T-helper 1 cell (primary cell): ENCODE measurements at places on chromosomes 4 and X.

DNA sequence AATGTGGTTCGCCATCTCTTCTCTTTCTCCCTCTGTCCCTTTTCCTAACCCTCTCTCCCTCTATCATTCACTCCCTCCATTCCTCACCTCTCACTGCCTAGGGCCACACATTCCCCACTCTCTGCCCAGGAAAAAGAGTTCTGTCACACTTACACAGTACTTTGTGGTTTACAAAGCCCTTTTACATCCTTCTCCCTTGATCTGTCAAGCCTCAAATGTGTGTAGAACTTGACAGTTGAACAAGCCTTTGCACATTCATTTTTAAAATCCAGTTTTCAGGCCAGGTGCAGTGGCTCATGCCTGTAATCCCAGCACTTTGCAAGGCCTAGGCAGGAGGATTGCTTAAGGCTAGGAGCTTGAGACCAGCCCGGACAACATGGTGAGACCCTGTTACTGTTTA, 156.3 kb downstream of the VSIG4 start:
- DNase-seq, result no peak

- DNase-seq, result peak; percentile 78
These were observed at the start of gene ZNF518B for GRCh38 chr4:10457255-10457801. ZNF518B (minus strand) TSS chr4:10457426; CDS start chr4:10446328, 11,098 bp downstream.

- peak; percentile 57 for DNase-seq
These were observed 105.4 kb upstream of the TBC1D9 start for GRCh38 chr4:140861359-140862176.

- DNase-seq, result no peak
These were observed 91.1 kb upstream of the PGRMC2 start for GRCh38 chr4:128378668-128379067.

DNA sequence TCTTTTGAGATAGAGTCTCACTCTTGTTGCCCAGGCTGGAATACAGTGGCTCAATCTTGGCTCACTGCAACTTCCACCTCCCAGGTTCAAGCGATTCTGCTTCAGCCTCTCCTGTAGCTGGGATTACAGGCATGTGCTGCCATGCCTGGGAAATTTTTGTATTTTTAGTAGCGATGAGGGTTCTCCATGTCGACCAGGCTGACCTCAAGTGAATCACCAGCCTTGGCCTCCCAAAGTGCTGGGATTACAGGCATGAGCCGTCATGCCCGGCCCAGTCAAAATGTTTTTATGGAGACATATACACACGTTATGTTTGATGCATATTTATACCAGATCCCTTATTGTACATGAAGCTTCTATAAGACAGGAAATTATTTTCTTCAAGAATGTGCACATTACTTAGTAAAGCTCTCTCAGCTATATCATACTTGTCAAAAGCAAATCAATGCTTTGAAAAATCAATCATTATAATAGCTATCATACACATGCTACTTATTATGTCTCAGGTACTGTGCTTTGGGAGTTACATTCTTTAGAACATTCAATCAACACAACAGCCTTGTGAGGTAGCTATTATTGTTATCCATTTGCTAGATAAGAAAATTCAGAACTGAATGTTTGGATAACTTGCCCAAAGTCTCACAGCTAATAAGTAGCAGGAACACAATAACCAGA, 269.2 kb downstream of the FSTL5 start:
- DNase-seq, result no peak

GRCh38 chrX:153409414-153410101, 1.7 kb upstream of the ZFP92 start:
- DNase-seq, result no peak

GRCh38 chrX:124282580-124282979, 49.9 kb upstream of the TEX13D start:
- no peak for DNase-seq

- no peak for DNase-seq
These were observed 175.8 kb downstream of the RASL11B start for GRCh38 chr4:53037892-53038291.
